ENCODE measurements at places on chromosomes 3 and 15. TPM values are rescaled to one million over a fixed set of nuclear protein-coding genes. Genes with fewer than 3 reads are reported as not detected.

DNA sequence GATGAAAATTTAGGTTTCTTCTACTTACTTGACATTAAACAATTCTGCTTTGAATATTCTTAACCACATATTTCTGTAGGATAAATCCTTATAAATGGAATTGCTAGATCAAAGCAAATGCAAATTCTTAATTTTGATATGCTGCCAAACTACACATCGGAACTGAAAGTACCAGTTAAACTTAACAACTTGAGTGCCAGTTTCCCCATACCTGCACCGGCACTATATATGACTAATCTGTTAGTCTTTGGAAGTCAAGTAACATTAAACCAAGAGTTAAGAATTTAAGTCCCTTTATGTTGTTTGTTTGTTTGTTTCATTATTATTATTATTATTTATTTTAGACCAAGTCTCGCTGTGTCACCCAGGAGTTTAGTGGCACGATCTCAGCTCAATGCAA, 103.9 kb upstream of the AKAP13 start:
- no peak for DNase-seq
- H3K27me3 ChIP-seq: no peaks in the 10 kb centered on the region
- H3K27ac ChIP-seq: no peak overlapping the region
- no peaks in the 10 kb centered on the region for H3K36me3 ChIP-seq

GRCh38 chr3:46897031-46897430, 19.5 kb downstream of the PTH1R start:
- no peaks in the 10 kb centered on the region for H3K4me1 ChIP-seq
- no peaks in the 10 kb centered on the region for H3K27me3 ChIP-seq
- no peak overlapping the region for H3K27ac ChIP-seq
- no peaks in the 10 kb centered on the region for H3K36me3 ChIP-seq
- no peak overlapping the region for H3K4me3 ChIP-seq

ECE2 gene
- total RNA-seq: not detected

DNA sequence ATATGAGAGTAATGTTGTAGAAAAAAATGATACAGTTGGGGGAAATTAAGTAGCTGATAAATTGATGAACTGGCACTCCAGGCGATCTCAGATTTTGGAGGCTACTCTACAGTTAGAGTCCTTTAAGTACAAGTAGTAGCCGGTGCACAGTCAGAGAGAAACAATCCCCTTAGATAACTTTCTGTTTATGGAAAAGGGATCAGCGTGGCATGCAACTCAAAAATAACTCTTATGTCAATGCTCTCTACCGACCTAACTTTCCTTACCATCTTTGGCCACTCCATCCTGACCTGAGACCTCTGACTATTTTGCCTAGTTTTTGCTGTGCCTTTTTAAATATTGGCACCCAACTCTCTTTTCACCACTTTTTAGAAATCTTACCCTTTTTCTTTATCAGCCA, 299.6 kb downstream of the UNC13C start:
- H3K36me3 ChIP-seq: no peaks in the 10 kb centered on the region
- no peak for DNase-seq
- no peak overlapping the region for H3K27ac ChIP-seq
- H3K4me1 ChIP-seq: no peaks in the 10 kb centered on the region
- no peaks in the 10 kb centered on the region for H3K27me3 ChIP-seq
- no peak overlapping the region for H3K4me3 ChIP-seq

Data from aorta (tissue), 5 donors.